IMR-90 (cell line): ENCODE measurements at places on chromosomes 16 and 17. TPM values are rescaled to one million over a fixed set of nuclear protein-coding genes. Genes with fewer than 3 reads are reported as not detected.

Gene NOTUM
- polyA plus RNA-seq, result 0.05 and 0.06 TPM in 2 replicates

Gene METTL9
- 43.1 and 54.8 TPM in 2 replicates for polyA plus RNA-seq

Gene TMED6
- polyA plus RNA-seq, result 0.10 and 0.20 TPM in 2 replicates

Gene SLC35G6
- not detected in 2 replicates for polyA plus RNA-seq

Gene SMIM5
- polyA plus RNA-seq, result 0.14 TPM in 1 of 2 replicates, not detected in the other

Gene CACNG1
- polyA plus RNA-seq, result not detected in 2 replicates

Gene DNAI2
- polyA plus RNA-seq, result not detected in 2 replicates

Gene NPIPA7
- 11.9 and 13.2 TPM in 2 replicates for polyA plus RNA-seq

Gene NGFR
- 0.11 and 0.15 TPM in 2 replicates for polyA plus RNA-seq

Gene MYH3
- 0.63 and 0.98 TPM in 2 replicates for polyA plus RNA-seq

Gene ZNF75A
- polyA plus RNA-seq, result 9.2 and 14.6 TPM in 2 replicates

Gene CX3CL1
- polyA plus RNA-seq, result 0.77 and 0.89 TPM in 2 replicates

GRCh38 chr16:80014241-80014939, 413.9 kb upstream of the MAF start:
- no peaks in the 10 kb centered on the region for H3K4me1 ChIP-seq
- no peak overlapping the region for H3K27ac ChIP-seq
- H3K36me3 ChIP-seq, result no peaks in the 10 kb centered on the region

DNA sequence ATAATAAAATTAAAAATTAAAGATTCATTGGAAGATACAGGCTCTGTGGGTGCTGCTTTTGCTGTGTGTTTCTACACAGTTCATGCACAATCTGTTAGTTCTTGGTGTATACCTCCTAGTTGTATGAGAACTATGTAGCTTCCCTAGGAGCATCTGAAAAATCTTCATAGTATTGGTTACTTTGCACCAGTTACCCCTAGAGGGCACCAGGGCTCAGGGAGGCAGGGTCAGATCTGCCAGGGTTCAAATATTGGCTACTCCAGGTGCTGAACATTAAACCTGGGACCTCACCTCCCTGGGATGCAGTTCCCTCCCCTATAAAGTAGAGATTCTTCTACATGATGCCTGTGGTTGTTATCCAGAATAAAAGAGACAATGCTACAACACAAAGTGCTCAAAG, 583.0 kb upstream of the CDH11 start:
- no peaks in the 10 kb centered on the region for H3K36me3 ChIP-seq
- peaks cover 7% of the 10 kb centered on the region; the same call in 1 of the 2 replicates for H3K4me1 ChIP-seq
- H3K4me3 ChIP-seq, result no peak overlapping the region

DNA sequence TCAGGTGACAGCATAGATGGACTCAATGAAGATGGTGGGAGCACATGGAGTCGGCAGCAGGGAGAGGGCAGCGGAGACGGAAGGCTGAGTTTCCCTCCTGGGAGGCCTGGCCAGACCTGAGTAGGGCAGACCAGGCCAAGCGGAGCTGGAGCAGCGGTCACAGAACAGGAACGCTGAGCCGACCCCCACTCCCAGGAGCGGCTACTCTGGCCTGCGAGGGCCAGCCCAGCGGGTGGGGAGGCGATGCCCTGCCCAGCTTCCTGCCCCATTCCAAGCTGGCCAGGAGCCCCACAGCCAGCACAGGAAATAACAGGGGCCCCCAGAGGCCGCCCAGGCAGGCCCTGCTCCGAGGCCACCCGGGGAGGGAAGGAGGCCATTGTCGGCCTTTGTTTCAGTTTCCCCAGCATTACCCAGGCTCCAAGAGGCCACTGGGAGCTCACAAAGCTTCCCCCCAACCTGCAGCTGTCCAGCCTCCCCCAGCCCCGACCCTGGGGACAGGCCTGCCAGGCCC, 79.8 kb downstream of the ZNF423 start:
- H3K4me3 ChIP-seq, result no peak overlapping the region
- no peak overlapping the region for H3K27ac ChIP-seq
- H3K27me3 ChIP-seq, result no peaks in the 10 kb centered on the region; the same call in 1 of the 2 replicates
- no peak for DNase-seq

GRCh38 chr17:57442914-57443571, 186.7 kb downstream of the MSI2 start:
- peak overlapping the region; percentile 70; the same call in 1 of the 2 replicates for H3K27ac ChIP-seq
- H3K36me3 ChIP-seq, result no peaks in the 10 kb centered on the region
- H3K27me3 ChIP-seq, result no peaks in the 10 kb centered on the region
- no peak for DNase-seq
- H3K4me3 ChIP-seq, result no peak overlapping the region

DNA sequence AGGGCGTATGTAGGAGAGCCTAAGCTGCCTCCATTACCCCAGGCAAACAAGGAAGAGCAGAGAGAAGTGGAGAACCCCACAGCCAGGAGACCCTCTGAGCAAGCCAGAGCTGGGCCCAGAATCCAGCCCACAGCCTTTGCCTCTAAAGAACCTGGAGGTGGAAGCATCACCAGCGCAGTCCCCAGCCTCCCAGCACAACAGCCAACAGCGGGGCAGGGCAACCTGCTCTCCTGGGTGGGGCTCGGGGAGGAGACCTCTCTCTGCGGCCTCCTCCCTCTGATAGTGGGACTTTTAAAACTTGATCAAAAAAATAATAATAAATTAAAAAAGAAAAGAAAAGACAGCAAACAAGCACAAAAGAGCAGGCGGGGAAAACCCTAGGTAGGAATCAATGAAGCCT, 45.9 kb downstream of the AXIN2 start:
- no peak overlapping the region for H3K27ac ChIP-seq
- peaks cover 6% of the 10 kb centered on the region; the same call in 1 of the 2 replicates for H3K4me1 ChIP-seq
- no peaks in the 10 kb centered on the region for H3K36me3 ChIP-seq
- no peak for DNase-seq
- H3K4me3 ChIP-seq, result no peak overlapping the region
- peaks cover 10% of the 10 kb centered on the region for H3K27me3 ChIP-seq

GRCh38 chr17:64628641-64629040, 33.5 kb downstream of the SMURF2 start:
- no peak for DNase-seq
- H3K4me1 ChIP-seq, result peaks cover 20% of the 10 kb centered on the region
- no peaks in the 10 kb centered on the region for H3K27me3 ChIP-seq
- H3K36me3 ChIP-seq, result peaks cover 20% of the 10 kb centered on the region

- DNase-seq, result peak; percentile 22
- no peaks in the 10 kb centered on the region for H3K4me1 ChIP-seq
- no peak overlapping the region for H3K4me3 ChIP-seq
- H3K36me3 ChIP-seq, result peaks cover 85% of the 10 kb centered on the region
- H3K27ac ChIP-seq, result no peak overlapping the region
Observed at GRCh38 chr16:16120382-16121184, 102.7 kb downstream of the ABCC6 start.

DNA sequence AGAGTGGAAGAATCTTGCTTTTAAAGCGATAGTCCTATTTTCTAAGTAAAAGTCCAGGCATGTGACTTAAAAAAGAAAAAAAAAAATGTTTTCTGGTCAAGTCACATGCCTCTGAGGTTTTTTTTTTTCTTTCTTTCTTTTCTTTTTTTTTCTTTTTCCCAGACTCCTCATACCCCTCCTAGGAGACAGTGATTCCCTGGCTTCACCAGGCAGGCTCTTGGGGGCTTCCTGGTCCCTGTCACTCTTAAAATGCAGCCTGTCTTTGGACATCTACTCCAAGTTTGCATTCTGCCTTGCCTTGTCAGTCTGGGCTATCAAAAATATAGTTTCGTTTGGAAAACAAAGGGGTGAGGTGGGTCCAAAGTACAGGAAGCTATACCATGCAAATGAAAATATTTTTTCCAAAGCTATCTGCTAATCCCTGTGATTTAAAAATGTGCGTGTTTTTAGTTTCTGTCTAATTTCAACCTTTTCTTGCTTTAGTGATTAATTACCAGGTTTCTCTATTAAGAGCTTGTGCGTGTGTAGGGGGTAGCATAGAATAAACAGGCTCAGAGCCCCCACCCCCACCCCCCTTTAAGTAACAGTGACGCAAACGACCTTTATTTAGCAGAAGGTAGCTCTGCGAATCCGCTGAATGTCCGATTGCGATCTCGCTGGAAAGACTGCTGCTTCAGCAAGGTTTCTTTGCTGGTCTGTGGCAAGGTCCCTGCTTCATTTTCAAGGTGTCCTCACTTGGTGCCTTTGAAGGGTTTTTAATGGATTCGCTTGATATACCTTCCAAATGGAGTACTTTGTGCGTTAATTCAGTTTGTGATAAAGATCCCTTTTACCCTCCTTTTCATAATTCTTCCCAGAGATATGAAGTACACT, 510.2 kb downstream of the WWOX start:
- no peak overlapping the region for H3K4me3 ChIP-seq
- H3K36me3 ChIP-seq, result no peaks in the 10 kb centered on the region
- H3K27me3 ChIP-seq, result no peaks in the 10 kb centered on the region
- no peak overlapping the region for H3K27ac ChIP-seq
- no peaks in the 10 kb centered on the region for H3K4me1 ChIP-seq

GRCh38 chr17:10779609-10780008, 24.3 kb downstream of the TMEM238L start:
- H3K27ac ChIP-seq, result no peak overlapping the region
- H3K27me3 ChIP-seq, result no peaks in the 10 kb centered on the region
- H3K4me3 ChIP-seq, result no peak overlapping the region
- H3K4me1 ChIP-seq, result no peaks in the 10 kb centered on the region

DNA sequence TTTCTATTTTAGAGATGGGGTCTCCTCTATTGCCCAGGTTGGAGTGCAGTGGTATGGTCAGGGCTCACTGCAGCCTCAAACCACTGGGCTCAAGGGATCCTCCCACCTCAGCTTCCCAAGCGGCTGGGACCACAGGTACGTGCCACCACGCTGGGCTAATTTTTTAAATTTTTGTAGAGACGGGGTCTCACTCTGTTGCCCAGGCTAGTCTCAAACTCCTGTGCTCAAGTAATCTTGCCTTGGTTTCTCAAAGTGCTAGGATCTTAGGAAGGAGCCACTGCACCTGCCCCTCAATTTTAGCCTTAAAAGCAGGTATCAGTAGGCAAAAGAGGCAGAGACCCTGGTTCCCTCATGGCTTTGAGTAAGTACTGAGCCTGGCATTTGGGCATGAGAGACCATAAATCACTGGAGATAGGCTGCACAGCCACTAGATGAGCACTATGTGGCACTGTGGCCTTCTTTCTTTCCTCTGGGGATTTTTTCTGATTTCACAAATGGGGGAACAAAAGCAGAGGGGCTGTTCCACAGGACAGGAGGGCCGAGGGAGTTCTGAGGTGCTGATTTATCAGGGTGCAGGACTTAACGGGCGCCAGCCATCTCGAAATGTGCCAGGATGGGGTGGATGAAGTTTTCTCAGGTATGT, 82.2 kb downstream of the PLXDC1 start:
- no peak overlapping the region for H3K27ac ChIP-seq
- H3K4me3 ChIP-seq, result no peak overlapping the region
- H3K4me1 ChIP-seq, result peaks cover 6% of the 10 kb centered on the region
- no peaks in the 10 kb centered on the region for H3K36me3 ChIP-seq
- DNase-seq, result peak; percentile 54
- H3K27me3 ChIP-seq, result peaks cover 29% of the 10 kb centered on the region

- peak overlapping the region; percentile 67 for H3K27ac ChIP-seq
- no peak overlapping the region for H3K4me3 ChIP-seq
- no peaks in the 10 kb centered on the region for H3K27me3 ChIP-seq
- H3K36me3 ChIP-seq, result peaks cover 8% of the 10 kb centered on the region
Observed at GRCh38 chr16:88768071-88768783, 16.8 kb downstream of the PIEZO1 start.

DNA sequence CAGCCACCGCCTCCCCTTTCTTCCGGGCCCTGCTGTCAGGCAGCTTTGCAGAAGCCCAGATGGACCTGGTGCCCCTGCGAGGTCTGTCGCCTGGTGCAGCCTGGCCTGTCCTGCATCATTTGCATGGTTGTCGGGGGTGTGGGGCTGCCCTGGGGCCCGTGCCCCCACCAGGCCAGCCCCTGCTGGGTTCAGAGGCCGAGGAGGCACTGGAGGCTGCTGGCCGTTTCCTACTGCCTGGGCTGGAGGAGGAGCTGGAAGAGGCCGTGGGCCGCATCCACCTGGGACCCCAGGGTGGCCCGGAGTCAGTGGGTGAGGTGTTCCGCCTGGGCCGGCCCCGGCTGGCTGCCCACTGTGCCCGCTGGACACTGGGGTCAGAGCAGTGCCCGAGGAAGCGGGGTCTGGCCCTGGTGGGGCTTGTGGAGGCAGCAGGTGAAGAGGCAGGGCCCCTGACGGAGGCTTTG, 5.5 kb upstream of the TGFB1I1 start:
- H3K36me3 ChIP-seq, result peaks cover 30% of the 10 kb centered on the region
- H3K4me1 ChIP-seq, result peaks cover 7% of the 10 kb centered on the region
- no peaks in the 10 kb centered on the region for H3K27me3 ChIP-seq

- H3K4me3 ChIP-seq, result no peak overlapping the region
- H3K27ac ChIP-seq, result no peak overlapping the region
- no peak for DNase-seq
- H3K27me3 ChIP-seq, result no peaks in the 10 kb centered on the region
- no peaks in the 10 kb centered on the region for H3K4me1 ChIP-seq
- peaks cover 75% of the 10 kb centered on the region for H3K36me3 ChIP-seq
Observed at GRCh38 chr17:80212109-80212508, 8.0 kb downstream of the SGSH start.

DNA sequence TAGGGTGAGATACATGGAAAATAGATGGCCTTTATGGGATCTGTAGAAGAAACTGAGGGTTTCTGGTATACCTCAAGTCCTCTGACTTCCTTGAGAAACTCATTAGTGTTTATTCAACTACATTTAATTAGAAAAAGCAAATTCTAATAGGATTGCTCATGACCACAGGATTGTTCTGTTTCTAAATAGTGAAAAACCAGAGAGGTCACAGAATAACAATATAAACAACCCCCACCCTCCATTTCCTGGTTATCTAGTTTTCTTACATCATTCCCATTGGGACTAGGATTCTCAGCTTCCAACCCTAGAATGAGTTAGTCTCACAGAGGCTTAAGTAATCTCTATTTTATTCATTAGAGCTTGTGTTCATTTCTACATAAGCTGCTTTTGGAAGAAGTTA, 30.0 kb downstream of the SF3B3 start:
- no peaks in the 10 kb centered on the region for H3K27me3 ChIP-seq
- peak overlapping the region; percentile 91 for H3K27ac ChIP-seq
- DNase-seq, result peak; percentile 94

- H3K27ac ChIP-seq, result no peak overlapping the region
- peaks cover 59% of the 10 kb centered on the region for H3K27me3 ChIP-seq
- no peak for DNase-seq
- H3K36me3 ChIP-seq, result peaks cover 8% of the 10 kb centered on the region; the same call in 1 of the 2 replicates
- H3K4me3 ChIP-seq, result no peak overlapping the region
- H3K4me1 ChIP-seq, result no peaks in the 10 kb centered on the region; the same call in 1 of the 2 replicates
Observed at GRCh38 chr17:74860229-74860871, 665 bp upstream of the GRIN2C start.

DNA sequence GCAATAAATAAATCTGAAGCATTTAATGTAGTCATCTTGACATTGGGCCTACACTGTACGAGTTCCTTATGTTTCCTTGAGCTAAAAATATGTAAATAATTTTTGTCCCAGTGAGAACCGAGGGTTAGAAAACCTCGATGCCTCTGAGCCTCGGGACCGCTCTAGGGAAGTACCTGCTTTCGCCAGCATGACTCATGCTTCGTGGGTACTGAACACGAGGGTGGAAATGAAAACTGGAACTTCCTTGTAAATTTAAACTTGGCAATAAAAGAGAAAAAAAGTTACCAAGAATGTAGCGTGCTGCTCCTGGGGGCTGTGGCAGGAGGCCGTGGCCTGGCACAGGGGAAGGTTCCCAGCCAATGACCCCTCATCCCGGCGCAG, 74.1 kb downstream of the SOCS1 start:
- no peaks in the 10 kb centered on the region for H3K27me3 ChIP-seq
- peak; percentile 61 for DNase-seq
- no peak overlapping the region for H3K4me3 ChIP-seq
- peaks cover 8% of the 10 kb centered on the region; the same call in 1 of the 2 replicates for H3K4me1 ChIP-seq
- no peaks in the 10 kb centered on the region; the same call in 1 of the 2 replicates for H3K36me3 ChIP-seq

- no peak overlapping the region for H3K27ac ChIP-seq
- H3K4me3 ChIP-seq, result no peak overlapping the region
- no peak for DNase-seq
- no peaks in the 10 kb centered on the region for H3K36me3 ChIP-seq
- H3K4me1 ChIP-seq, result no peaks in the 10 kb centered on the region
Observed at GRCh38 chr17:78528541-78528940, 48.7 kb downstream of the DNAH17 start.
